RCC 7860 (cell line): ENCODE measurements at places on chromosomes 13 and 19.

- DNase-seq: no peak
Observed at GRCh38 chr13:51396352-51396751, 56.5 kb downstream of the INTS6 start.

- no peak for DNase-seq
Observed at GRCh38 chr13:114157869-114158495, 21.1 kb upstream of the CFAP97D2 start.

DNA sequence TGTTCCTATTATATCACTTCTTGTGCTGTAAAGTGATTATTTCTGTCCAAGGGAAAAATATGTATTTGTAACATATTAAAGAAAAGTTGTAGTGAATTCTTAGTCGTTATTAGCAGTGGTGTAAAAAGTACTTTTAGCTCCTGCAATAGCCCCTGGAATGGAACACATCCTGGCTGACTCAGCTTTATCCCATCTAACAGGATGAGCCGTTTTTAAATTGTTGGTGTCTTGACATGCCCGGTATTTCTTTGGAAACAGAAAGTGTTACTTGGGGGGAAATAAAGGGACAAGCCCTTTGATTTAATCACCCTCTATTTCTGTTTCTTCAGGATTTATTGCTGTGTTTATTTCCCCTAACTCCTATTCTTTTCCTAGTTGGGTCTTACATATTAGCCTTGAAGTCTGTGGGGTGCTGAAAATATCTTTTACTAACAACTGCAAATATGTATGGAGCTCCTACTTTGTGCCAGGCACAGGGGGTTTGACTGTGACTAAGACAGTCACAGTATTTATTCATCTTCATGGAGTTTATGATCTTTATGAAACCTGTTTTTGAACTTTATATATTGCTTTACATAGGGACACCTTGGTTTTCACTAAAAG is 17.9 kb downstream of the COG3 start:
- peak; percentile 7 for DNase-seq

DNA sequence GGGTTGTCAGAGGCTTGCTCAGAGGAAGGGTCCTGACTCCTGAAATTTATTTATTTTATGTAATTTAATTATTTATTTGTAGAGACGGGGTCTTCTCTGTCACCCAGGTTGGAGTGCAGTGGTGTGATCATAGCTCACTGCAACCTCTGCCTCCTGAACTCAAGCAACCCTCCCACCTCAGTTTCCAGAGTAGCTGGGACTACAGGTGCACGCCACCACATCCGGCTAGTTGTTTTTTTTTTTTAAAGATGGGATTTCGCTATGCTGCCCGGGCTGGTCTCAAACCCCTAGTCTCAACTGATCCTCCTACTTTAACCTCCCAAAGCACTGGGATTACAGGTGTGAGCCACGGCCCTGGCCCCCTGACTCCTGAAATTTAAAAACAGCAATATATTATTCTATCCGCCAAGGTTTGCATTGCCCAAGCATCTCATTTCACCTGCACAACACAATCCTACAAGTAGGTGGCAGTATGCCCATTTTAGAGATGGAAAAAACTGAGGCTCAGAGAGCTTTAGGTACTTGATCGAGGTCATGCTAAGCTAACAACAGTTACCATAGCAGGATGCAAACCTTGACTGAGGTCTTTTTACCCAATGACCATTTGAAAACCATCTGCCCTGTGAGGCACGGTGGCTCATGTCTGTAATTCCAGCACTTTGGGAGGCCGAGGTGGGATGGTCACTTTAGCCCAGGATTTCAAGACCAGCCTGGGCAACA is 18.1 kb downstream of the ARHGEF18 start:
- DNase-seq: peak; percentile 58

DNA sequence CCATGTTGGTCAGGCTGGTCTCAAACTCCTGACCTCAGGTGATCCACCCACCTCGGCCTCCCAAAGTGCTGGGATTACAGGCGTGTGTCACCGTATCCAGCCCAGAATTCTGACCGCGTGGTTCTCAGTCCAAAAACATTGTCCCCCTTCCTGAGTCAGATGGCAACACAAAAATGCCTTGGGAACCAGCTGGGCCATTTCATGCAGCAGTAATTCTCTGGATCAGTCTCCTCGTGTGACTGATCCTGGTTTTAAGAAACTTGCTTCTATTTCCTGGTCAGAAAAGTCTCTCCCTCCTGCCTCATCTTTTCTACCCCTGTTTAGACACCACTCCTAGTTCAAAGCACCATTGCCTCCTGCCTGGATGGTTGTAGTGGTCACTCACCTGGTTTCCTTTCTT is 60.9 kb upstream of the USP29 start:
- no peak for DNase-seq
